GM13976 (cell line): ENCODE measurements at places on chromosomes 2 and 18.

DNA sequence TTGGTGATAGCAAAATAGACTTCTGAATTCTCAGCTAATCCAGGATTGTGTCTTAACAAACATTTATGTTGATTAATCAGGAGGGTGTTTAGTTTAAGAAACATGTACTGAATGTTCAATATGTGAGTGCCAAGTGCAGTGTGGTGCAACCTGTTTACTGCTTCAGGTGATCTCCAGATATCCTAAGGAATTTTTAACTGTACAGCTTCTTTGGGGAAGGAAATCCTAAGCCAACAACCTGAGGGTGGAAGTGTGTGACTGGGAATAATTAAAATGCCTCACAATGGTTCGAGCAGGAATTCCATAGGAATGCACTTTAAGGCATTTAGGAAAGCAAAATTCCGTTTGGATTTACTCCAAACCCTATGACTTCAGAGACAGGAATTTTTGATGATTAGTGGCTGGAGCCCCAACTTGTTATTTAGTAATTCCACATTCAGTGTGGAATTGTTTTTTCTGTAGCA, 16.4 kb downstream of the CRIM1 start:
- no peak for DNase-seq

DNA sequence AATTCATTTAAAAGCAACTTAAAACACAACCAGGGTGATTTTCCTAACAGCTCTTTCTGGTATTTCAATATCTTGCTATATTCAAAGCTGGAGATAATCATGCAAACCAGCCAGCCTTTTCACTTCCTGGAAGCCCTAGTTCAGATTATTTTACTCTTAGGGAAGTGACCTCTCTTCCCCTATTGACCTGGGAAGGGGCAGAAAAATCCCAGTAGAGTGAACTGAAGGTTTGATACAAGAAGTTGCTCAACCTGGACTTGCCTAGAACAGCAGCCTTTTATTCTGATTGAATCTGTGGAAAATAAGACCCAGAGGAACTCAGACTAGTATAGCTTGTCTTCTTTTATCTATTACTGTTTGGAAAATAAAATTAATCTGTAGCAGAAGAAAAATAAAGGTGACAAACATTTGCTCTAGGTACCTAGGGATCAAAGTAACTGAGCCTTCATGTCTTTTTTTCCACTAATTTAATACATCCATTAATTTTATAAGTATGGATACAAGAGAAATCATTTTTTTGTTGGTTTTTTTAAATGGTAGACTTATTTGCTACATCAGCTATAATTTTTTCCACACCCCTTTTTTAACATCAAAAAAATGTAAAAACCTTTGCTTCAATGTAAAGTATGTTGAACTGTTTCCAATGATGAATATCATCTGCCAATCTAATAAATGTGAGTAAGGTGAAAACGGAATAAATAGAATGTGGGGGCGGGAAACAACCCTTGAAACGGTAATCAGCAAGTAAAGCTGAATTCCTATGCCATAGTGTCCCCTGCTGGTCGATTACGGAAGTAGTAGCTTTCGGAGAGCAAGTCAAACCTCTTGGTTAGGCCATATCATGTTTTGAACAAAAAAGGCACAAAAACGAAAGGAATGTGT, 629.9 kb downstream of the NRXN1 start:
- peak; percentile 31 for DNase-seq

DNA sequence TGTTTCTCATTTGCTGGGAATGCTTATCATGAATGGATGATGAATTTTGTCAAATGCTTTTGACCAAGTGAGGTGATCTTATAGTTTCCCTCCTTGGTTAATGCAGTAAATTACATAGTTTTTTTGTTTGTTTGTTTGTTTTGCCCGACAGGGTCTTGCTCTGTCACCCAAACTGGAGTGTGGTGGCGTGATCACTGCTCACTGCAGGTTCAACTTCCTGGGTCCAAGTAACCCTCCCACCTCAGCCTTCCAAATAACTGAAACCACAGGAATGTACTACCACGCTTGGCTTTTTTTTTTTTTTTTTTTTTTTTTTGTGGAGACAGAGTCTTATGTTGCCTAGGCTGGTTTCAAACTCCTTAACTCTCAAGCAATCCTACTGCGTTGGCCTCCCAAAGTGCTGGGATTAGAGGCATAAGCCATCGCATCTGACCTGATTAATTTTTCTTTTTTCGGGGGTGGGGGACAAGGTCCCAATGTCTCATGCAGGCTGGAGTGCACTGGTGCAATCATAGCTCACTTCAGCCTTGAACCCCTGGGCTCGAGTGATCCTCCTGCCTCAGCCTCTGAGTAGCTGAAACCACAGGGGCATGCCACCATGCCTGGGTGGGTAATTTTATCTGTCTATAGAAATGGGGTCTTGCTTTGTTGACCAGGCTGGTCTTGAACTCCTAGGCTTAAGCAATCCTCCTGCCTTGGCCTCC, 48.6 kb downstream of the SMAD2 start:
- DNase-seq, result no peak

- DNase-seq, result no peak
These were observed 164.3 kb upstream of the PGAP1 start for GRCh38 chr2:197090742-197091367.

- no peak for DNase-seq
These were observed 99.9 kb downstream of the USP34 start for GRCh38 chr2:61371027-61371426.

DNA sequence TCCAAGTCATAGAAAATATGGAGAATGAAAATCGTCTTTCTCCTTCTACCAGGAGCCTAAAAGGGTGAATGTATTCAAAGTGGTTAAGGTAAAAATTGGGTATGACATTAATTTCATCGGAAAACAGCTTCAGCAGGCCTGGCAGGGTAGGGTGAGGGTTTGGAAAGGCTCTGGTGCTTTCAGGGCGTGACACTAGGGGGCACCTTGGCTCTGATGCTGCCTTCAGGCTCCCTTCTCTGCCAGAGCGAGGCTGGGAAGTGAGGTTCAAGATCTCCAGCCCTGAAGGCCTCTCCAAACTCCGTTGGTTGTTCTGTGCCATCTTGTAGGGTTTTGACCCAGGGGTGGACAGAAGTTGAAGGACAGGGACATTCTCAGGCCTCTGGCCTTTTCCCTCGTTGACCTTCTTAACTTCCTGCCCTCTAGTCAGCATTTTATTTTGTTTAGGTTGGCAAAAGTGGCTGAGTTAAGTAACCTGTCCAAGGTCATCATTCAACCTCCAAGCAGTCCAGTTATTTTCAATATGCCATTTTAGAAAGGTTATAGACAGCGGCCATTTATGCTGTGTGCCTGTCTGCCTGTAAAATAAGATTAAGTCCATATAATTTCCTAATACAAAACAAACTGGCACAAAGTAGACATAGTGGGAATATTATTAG, 40.3 kb downstream of the EML6 start:
- no peak for DNase-seq

DNA sequence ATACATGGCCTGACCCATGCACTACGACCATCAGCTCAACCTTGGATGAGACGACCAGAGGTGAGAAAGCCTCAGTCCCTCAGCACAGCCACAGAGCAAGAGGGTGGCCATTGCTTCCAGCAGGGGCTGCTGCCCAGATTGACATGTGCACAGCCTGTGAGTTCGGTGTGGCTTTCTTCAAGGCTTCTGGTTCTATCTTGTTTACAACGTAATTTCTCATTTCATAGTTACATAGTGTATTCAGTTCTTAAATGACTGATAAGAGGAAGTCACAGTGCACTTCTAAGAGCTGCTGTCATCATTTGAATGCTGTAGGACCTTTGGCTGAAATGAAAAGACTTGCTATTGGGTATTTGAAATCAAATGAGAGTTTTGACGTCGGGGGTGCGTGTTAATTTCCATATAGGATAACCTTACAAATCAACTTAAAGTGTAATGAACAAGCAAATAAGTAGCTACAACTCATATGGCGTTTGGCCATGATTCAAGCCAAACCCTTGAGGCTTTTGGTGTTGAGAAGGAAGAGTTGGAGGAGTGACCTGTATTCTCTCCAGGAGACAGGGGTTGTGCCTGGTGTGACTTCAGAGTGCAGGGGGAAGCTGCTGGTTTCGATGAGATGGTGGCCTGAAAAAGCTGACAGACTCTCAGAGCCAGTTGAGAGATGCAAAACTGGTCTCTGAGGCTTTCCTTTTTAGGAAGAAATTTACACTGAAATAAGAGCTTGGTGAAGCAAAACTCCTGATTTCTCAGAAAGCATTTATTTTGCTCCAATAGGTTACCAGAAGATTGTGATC, 51.0 kb downstream of the TSHZ1 start:
- no peak for DNase-seq

GRCh38 chr18:78115896-78116561, 863.6 kb upstream of the SALL3 start:
- DNase-seq, result no peak

- DNase-seq, result no peak
These were observed 418.0 kb upstream of the TNP1 start for GRCh38 chr2:217277646-217278398.

DNA sequence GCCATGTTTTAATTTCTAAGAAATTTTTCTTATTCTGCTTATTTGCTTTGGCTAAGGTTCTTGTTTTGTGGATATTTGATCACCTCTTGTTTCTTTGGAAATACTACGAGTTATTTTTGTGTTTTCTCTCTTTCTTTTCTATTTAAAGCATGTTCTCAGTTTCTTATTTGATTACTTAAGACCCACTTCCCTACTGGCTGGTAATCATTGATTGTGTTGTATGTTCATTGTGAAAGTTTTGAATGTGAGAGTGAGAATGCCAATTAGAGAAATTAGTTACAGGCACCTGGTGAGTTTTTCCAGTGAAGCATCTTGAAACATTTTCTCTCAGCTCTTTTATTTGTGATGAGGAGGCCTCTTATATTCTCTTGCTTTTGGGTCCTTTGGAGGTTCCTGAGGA, 226.7 kb upstream of the MC4R start:
- DNase-seq, result peak; percentile 4

GRCh38 chr2:16785149-16785548, 119.5 kb upstream of the CYRIA start:
- no peak for DNase-seq

GRCh38 chr2:2942225-2942624, 435.4 kb downstream of the EIPR1 start:
- no peak for DNase-seq

GRCh38 chr2:150476286-150476685, 11.2 kb downstream of the RND3 start:
- no peak for DNase-seq
